AG08395 (cell line): ENCODE measurements at places on chromosomes 6 and 20.

GRCh38 chr6:125811259-125811658 is 20.5 kb downstream of the NCOA7 start:
- DNase-seq: no peak

- DNase-seq: no peak
Observed at GRCh38 chr6:52104979-52105378, 17.6 kb upstream of the PKHD1 start.

GRCh38 chr20:8372824-8373380 is 240.8 kb downstream of the PLCB1 start:
- DNase-seq: no peak

GRCh38 chr6:157449610-157450009 is 68.6 kb downstream of the ZDHHC14 start:
- no peak for DNase-seq

- no peak for DNase-seq
Observed at GRCh38 chr6:162226803-162227202, 500.8 kb downstream of the PRKN start.

- no peak for DNase-seq
Observed at GRCh38 chr6:77686931-77687330, 34.1 kb downstream of the MEI4 start.

DNA sequence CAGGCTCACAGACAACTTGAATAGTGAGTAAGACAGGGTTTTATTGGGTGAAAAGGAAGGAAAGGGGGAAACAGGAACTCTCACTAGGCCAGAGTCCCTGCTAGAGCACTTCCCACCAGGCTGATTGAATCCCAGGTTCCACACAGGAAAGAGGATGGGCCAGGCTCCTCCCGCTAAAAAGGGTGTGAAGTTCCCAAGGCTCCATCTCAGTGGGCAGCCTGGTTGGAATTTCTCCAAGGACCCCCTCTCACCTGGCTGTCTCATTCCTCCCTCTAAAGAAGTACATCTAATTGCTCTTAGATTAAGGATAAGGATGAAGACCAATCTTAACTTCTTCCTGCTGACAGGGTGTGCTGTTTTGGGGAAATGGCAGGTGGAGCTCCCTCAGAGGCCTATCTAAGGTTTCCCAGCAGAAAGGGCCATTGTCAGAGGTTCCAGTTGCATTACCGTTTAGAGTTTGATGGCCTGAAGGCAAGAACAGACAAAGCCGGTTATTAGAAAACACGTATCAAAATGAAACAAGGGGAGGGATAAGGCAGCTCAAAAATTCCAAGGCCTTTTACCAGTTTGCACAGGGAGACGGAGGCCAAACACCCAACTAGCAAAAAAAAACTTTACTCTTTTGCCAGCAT is 21.5 kb downstream of the COL19A1 start:
- DNase-seq: no peak

DNA sequence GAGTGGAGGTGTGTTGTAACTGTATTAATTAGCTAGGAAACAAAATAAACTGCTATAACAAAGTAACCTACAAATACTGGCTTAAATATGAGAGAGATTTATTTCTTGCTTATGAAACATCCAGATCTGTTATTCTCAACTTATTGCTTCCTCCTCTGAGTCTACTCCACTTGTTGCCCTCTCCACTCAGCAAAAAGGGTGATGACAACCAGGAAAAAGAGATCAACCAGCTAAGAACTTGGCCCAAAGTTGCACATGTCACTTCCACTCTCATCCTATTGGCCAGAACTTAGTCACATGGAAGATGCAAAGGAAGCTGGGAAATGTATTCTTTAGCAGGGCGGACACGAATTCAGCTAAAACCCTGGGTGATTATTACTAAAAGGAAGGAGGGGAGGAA is 5.2 kb upstream of the TP53RK start:
- no peak for DNase-seq

- DNase-seq: no peak
Observed at GRCh38 chr20:20734475-20734948, 22.1 kb upstream of the RALGAPA2 start.

DNA sequence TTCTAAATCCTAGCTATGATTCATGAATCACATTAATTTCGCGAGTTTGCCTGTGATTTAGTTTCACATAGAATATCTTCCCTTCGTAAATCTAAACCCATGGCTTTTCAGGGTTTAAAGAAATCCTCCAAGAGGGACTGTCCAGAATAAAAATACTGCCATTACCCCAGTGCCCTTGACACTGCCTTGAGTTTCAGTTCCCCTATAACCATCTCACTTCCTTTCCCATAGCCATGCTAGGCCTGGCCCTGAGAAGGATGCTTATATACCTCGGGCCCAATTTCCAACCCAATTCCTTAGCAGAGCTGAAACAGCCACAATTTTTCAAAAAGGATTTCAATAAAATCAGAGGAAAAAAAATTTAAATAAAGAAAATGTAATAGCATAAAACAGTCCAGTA is 697.3 kb downstream of the FRK start:
- no peak for DNase-seq

DNA sequence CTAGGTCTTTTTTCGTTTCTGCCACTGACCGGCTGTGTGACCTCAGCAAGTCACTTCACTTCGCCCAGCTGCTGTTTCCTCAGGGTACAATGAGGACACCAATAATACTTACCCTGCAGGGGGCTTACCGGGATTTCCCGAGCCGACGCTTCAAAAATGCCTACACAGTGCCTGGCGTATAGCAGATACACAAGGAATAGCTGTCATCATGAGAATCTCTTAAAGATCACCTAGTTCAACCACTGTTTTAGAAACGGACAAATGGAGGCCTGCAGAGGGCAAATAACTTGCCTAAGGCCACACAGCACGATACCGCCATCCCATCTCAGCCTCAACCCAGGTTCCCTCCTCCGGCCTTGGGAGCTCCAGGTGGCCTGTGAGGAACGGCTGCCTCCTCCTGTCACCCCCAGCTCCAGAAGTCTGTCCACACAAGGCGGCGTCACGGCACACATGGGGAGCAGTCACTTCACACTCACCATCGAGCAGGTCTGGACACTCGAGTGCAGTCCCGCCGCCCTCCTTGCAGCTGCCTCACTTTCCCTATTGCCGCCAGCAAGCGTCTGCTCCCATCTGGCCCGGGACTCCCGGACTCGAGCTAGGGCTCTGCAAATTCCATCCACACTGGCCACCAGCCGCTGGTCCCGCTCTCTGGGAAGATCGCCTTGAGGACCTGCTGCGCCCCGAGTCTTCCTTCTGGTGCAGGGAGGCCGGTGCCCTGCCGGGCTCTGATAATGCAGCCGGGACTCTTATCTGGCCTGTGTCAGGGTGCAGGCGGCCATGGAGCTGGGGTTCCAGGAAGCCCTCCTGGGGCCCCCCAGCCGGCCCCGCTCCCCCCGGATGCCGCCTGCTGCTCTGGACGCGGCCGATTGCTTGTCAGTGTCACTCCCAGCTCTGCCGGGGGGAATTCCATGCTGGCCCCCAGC is at the start of gene RIPOR3:
Gene RIPOR3, minus strand, starts transcription at position 893 of the 923 bp plus-strand sequence. Its CDS starts 414 bp downstream, at position 479.
- peak; percentile 43 for DNase-seq

GRCh38 chr6:26331218-26332073 is 33.6 kb upstream of the BTN3A2 start:
- DNase-seq: no peak

DNA sequence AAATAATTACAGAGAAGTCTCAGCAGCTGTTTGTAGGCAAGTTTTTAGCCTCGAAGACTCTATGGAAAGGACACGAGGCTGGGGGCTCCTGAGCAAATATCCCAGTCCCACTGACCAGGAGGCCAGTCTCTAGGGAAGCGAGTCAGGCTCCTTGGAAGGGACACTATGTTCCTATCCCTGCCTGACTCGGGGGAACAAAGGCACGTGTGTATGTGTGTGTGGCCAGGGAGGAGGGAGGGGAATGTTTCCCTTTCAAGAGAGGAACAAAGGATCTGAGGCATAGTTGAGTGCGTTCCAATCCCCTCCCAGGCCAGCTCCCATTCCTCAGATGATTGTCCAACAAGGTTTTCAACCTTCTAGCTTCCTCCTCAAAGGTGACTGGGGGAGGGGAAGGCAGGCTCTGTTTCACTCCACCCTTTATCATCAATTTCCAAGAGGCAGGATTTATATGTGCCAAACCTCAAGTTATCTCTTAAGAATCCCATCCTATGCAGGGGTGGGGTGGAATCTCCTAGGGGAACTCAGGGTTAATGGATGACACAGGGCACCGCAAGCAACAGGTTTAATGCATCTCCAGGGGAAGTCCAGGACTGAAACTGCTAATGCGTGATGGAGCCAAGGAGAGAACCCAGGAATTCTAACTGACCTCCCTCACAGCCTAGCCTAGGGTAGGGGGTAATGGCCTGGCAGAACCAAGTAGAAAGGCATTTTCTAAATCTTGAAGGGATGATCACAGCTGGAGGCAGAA is 9.9 kb downstream of the BCL2L1 start:
- peak; percentile 88 for DNase-seq

DNA sequence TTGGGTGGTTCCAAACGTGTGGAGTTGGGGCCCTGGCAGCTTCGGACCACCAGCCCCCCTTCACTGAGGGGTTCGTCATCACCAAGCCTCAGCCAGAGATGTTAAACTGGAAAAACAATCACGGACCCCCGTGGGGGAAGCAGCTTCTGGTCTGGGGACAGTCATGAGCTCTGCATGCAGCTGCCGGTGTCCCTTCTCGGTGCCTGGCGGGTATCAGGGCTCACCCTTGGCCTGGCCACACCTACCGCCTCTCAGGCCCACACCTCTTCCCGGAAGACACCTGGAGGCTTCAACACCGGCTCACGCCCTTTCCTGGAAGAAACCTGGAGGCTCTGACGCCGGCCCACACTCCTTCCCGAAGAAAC is 77.8 kb upstream of the BHLHE23 start:
- DNase-seq: no peak

DNA sequence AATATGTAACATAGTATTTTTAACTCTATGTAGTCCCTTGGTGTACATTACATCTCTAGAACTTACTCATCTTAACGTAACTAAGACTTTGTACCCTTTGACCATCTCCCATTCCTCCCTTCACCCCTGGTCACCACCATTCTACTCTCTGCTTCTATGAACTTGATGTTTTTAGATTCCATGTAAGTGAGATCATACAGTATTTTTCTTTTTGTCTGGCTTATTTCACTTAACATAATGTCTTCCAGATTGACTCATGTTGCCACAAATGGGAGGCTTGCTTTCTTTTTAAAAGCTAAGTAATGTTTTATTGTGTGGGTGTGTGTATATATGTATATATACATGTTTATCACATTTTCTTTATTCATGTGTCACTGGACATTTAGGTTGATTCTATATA is 55.8 kb downstream of the TMEM200A start:
- peak; percentile 11 for DNase-seq

DNA sequence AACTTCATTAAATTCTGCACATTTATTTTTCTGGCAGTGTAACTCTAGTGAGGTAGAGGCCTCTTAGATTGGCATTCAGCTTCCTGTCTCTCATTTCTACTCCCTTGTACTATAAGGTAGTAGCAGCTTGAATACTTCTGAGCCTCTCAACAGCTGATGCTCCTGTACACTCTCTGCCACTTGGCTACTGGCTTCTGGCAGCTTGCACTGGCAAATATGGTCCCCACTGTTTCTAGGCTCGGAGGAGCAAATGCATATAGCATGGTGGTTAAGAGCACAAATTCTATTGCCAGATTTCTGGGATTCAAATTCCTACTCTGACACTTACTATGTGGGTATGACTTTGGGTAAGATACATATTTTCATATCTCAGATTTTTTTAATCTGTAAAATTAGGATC is 292.8 kb upstream of the ADGRB3 start:
- no peak for DNase-seq

DNA sequence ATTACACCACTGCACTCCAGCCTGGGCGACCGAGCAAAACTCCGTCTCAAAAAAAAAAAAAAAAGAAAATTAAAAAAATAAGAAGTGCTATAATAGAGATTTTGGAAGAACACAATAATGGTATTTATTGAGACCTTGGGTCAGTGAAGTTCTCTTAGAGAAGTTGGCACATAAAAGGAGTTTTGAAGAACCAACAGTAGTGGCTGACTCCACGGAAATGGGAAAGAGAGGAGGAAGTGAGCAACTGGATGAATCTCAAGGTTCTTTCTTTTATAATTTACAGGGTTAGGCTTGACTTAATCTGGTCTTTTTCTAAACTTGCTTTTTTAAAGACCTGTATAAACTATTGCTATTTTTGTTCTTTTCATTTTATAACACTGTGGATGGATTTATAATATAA is 52.8 kb downstream of the TOMM6 start:
- no peak for DNase-seq

DNA sequence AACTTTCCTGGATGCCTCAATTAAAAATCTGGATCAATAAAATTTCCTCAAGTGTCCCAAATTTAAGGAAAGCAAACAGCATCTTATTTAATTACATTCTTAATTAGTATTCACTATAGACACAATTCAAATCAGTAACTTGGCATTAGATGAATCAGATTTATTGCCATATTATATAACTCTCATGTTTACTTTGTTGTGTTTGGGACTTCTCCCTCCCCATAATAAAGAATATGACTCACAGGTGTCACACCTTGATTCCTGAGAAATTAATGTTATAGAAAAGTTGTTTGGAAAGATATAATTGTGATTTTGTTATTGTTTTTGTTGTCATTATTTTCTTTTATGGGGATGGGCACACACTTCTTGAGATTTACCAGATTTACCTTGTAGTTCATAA is 18.4 kb downstream of the EYA4 start:
- DNase-seq: no peak

DNA sequence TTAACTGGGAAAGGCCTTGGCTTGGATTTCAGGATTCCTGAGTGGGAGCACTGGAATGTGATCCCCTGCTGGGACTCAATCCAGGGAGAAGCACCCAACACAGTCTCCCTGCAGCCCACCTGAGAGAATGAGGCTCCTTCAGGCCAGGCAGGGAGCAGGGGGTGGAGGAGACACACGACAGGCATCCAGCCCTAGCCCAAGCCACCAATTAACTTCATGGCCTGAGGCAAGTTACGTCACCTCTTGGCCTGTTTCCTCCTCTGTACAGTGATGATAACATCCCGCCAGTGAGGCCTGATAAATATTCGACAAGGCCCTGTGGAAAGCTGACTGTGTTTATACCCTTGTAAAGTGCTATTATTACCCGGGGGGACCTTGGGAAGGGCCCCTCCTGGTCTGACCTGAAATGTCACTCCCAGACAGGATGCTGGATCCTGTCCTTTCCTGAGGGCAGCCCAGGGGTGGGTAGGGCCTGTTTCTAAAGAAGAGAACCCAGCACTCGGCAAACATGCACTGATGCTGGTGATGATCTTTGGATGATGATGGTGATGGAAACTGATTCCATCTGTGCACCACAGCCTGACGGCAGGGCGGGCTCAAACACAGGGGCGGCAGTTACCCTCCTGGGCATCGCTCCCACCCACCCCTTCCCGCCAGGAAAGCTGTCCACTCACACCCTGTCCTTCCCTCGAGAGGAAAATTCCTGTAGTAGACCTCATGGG is 12.4 kb downstream of the FRS3 start:
- peak; percentile 92 for DNase-seq

DNA sequence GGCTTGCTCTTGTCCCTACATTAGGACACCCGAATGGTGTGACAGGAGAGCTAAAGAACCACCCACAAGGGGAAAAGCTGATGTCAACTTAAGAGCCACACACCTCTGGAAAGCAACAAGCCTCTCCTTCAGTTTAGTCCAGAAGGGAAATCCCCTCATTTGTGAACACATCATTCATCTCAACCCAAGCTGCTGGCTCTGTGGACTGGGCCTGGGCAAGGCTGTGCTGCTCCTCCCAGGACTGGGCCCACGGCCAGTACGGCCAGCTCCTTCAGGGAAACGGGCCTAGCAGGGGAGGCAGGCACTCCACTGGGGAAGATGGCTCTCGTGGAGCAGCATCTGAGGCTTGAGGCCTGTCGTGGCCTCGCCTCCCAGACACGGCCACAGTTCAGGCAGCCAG is 12.8 kb upstream of the SLC4A11 start:
- DNase-seq: no peak
